ENCODE measurements at places on chromosomes 16 and 17.

- no peak for DNase-seq
Observed at GRCh38 chr16:50408001-50408561, 39.3 kb upstream of the BRD7 start.

DNA sequence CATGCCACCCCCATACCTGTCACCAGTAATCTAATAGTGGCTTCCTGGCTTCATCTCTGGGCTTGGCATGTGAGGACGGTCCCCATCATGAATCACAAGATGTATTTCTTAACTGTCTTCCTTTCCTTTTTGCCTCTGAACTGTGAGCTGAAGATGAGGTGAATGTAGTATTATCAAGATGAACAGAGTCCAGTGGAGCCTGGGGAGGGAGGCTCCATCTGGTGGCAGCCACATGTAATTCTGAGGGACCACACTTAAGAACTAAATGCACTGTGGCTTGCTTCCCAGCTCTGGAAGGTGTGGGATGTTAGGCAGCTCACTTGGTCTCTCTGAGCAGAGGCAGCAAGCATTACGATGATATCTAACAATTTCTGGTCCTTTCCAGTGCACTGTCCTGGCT, 354.9 kb upstream of the ASIC2 start:
- DNase-seq, result peak; percentile 2

- no peak for DNase-seq
Observed at GRCh38 chr17:62038248-62038647, 26.8 kb downstream of the MED13 start.

GRCh38 chr16:57314161-57314785, 29.8 kb upstream of the PLLP start:
- peak; percentile 30 for DNase-seq

DNA sequence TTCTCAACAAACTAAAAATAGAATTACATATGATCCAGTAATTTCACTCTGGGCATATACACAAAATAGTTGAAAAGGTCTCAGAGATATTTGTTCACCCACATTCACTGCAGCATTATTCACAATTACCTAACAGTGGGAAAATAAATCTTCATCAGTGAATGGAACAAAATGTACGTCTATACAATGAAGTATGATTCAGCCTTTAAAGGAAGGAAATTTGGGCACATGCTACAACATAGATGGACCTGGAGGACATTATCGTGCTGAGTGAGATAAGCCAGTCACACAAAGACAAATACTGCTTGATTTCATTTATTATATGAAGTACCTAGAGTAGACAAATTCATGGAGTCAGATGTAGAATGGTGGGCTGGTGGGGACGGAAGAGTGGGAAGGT, 47.0 kb downstream of the MFSD11 start:
- no peak for DNase-seq

GRCh38 chr17:50141745-50142110, 8.7 kb downstream of the PPP1R9B start:
- no peak for DNase-seq

GRCh38 chr17:80738020-80738808, 193.6 kb downstream of the RPTOR start:
- DNase-seq, result no peak

GRCh38 chr16:27273330-27273669, 4.7 kb upstream of the NSMCE1 start:
- DNase-seq, result no peak

DNA sequence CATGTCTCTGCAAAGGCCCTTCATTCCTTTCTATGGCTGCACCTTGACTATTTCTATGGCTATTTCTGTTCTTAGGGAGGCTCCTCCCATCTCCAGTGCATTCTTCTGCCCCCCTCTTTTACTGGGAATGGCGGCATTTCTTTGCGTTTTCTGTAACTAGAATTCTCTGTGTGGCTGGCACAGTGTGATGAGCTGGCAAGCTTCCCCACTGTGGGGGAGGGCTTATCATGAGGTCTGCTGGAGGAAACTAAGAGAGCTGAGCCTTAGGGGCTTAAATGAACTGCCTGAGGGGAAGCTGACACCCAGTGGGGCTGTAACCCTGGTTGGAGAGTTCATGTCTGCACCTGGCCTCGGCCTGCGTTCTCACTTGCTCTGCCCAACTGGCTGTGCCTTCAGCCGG, 1.5 kb upstream of the CARD14 start:
- DNase-seq, result no peak

GRCh38 chr16:76665571-76666275, 388.5 kb downstream of the CNTNAP4 start:
- no peak for DNase-seq

DNA sequence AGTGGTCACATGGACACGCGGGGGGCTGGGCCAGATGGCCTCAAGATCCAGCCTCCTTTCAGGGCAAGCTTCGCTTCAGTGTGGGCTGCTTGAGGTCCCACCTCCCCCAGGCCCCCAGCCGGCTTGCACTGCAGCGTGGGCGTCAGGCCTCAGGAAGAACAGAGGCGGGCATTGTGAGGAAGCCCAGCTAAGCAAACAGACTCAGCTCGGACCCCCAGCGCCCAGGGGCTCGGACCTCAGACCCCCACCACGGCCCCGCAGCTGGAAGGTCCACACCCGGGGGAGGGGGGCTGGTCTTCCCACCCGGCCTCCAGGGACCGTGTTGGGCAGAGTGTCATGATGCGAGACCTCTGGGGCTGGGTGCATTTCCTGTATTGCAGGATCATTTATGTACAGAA, 24.7 kb upstream of the ZNF469 start:
- DNase-seq, result no peak

DNA sequence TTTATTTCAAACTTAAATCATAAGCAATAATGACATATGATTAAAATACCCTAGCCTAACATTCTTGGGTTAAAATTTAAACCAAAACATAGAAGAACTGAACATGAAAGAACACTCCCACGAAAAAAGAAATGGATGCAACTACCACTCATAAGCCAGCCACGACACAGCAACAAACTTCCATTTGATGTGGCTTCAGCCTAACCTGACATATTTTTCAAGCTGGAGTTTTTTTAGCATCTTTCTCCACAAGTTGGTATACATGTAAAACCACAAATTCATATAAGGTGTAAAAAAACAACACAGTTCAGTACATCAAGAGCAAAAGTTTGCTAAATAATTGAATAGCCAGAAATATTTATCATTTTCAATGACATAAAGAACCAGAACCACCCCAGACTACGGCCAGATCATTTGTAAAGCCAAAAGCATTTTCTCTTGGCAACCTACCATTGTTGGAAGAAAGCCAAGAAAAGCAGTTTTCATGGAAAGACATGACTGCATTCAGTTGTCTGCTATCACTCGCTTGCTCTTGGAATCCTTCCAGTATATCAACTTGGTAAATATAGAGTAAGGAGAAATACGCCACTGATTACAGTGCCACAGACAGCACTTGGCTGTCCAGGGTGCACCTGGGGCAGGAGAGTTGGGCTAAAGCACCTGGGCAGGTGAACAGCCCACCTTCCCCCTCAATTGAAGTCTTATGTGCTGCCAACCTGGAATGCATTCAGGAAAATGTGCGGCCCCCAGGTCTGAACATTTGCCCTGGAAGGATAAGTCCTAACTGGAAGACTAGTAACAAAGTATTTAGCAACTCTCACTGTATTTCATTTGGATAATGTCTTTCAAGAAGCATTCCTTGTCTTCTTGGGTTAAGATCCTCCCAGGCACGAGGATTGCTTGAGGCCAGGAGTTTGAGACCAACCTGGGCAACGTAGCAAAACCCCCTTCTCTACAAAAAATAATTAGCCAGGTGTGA, 60.5 kb downstream of the CREBBP start:
- peak; percentile 86 for DNase-seq

GRCh38 chr16:51049678-51050376, 101.2 kb downstream of the SALL1 start:
- DNase-seq, result no peak

- peak; percentile 99 for DNase-seq
Observed at GRCh38 chr17:50027172-50027880, 28.6 kb upstream of the ITGA3 start.

GRCh38 chr17:5422505-5422904, 2.5 kb downstream of the RPAIN start:
- peak; percentile 87 for DNase-seq

DNA sequence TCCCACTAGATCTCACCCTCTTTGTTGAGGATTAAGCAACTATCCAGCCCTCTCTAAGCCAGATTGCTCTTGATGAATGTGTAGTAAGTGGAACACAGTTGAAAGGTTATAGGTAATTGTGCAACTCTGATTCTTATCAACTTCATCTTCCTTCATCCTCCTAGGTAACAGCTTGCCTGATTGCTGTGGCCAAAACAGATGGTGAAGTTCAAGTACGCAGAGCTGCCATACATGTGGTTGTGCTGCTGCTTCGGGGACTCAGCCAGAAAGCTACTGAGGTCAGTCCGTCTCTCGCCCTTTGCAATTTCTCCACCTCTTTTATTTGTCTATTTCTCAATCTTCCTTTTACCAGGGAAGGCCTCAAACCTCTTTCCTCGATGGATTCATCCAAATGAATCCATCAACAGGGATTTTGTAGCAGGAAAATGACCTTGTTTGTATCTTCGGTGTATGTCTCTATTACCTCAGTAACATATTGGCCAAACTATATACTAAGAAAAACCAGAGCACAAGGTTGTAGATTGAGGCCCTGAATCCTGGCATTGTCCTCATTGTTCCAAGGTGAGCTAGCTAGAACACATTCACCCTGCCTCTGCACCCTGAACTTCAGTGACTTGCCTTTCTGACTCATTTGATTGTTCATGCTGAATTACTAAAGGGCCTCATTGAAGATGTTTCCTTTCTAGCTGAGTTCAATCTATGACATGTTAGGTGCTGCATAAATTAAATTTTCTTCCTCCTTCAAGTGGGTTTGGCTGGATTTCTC, 65.1 kb upstream of the HAS3 start:
- DNase-seq, result peak; percentile 84

- no peak for DNase-seq
Observed at GRCh38 chr16:11051879-11052808, 107.8 kb downstream of the CLEC16A start.

GRCh38 chr16:72936408-72936807, 111.5 kb downstream of the ZFHX3 start:
- DNase-seq, result no peak

DNA sequence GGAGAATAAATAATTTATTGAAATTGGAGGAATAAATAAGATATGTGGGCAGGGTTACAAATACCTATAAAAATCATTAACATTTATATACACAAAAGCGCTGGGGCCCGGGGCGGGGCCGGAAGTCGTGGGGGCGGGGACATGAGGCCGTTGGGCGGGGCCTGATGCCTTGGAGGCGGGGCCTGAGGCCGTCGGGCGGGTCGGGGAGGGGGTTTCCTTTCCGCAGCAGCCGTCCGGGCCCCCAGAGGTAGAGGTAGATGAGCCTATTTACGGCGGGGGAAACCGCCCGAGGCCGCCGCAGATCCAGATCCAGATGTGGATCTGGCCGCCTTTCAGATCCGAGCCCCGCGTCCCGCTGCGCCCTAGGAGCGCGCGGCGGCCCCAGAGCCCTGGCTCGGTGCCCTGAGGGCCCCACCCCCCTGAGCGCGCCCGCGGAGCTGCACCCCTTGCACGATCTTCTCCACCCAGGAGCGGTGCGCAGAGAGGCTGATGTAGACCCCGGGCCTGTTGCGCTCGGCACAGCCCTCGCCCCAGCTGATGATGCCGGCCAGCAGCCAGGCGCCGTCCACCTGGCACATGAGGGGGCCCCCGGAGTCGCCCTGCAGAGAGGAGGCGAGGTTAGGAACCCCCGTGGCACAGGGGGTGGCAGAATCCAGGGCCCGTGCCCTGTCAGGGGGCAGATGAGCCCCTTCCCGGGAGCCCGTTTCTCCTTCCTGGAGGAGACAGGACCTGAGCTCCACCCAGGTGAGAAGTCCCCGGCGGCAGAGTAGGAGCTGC, 5.1 kb downstream of the PRSS22 start:
- DNase-seq, result no peak

GRCh38 chr16:716200-716568, 1.3 kb downstream of the METRN start:
- no peak for DNase-seq

DNA sequence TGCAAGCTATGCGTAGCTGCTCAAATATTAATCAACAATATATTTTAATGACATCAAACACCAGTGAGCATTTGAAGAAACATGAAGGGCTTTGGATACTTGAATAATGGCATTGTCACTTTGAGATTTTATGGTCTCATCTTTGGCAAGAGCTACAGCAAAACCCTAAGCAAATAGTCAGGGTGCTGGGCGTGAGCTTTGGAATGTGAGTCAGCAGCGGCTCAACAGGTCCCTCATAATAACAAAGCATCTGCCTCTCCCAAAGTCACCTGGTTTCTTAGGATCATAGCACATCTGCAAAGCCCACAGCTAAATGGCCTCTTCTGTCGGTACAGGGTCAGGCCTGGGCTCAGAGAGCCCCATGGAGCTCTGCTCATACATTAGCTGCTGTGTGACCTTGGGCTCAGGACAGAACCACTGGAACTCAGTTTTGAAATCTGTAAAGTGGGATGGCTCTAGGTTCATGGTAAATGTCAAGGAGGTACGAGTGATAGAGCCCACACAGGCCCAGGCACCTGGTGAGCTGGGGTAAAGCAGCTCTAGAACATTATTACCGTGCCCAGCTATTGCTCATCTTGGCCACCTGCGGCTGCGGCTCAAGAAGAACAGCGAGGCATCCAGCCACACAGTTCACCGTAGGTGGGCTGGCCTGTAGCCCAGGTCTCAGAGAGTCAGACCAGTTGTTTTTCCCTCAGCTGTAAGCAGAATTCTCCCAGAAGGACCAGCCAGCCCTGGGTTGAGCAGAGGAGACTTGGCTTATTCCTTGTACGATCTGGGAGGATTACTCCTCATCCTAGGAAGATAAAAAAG, 544.5 kb upstream of the CDH11 start:
- DNase-seq, result peak; percentile 19

DNA sequence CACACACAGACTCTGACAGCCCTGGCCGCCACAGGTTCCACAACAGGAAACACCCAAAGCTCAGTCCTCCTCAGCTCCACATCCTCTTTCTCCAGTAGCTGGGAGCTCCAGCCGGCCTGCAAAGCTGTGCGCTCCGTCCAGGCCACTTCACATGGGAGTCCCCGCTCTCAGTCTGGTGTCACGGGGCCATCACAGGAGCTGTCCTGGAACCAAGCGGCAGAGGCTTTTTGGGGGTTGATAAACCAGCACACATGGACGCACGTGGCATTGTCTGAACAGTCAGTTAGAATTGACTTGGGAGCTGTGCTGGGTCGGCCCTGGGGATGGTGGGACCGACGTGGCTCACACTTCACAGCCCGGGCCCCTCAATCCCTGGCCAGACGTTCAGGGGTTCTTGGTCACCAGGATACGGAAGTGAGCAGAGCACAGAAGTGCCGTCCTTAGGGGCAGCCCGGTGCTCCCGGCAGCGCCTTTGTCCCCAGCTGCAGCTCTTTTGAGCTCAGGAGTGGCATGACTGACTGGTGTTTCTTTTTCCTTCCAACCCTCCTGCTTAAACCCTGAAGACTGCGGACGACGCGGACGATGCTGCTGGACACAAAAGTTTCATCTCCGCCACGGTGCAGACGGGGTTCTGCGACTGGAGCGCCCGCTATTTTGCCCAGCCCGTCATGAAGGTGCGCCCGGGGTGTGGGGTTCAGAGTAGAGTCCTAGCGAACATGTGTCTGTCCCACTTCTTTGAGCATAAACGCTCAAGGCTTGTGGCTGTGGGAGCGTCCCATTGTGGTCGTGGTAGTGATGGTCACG, 66.6 kb upstream of the CHMP6 start:
- no peak for DNase-seq

- DNase-seq, result no peak
Observed at GRCh38 chr16:77686385-77686784, 35.9 kb upstream of the NUDT7 start.
